ENCODE measurements at places on chromosomes 16 and 17.

DNA sequence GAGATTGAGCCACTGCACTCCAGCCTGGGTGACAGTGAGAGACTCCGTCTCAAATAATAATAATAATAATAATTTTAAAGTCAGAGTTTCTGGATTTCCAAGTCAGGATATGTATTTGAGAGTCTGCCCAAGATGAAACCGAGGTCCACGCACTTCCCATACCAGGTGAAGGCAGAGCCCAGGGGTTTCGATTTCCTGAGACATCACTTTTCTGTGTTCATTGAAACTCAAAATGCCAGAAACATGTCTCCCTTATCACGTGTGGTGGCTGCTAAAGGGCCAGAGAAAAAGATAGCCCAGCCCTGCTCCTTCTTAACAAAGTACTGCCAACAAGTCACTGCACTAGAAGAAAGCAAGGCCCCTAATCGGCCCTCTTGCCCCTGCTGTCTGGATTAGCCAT lies 9.8 kb upstream of the RNF157 start:
- DNase-seq = no peak

DNA sequence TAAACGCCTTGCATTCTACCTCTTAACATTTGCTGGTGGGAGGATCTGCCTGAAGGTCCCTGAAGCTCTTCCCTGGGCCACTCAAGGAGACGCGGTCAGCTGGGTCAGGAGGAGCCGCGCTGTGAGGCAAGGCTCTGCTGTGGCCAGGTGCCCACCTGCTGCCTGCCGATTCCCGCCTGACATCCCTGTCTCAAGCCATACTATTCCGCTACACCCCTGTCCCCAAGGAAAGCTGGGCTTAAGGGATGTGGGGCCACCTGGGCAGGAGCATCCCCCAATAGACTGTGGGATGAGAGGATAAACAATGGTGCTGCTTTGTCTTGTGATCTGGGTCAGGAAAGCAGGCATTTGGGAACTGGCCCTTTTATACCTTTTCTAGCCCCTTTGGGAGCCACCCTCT lies 5.1 kb downstream of the TPPP3 start:
- DNase-seq = no peak

DNA sequence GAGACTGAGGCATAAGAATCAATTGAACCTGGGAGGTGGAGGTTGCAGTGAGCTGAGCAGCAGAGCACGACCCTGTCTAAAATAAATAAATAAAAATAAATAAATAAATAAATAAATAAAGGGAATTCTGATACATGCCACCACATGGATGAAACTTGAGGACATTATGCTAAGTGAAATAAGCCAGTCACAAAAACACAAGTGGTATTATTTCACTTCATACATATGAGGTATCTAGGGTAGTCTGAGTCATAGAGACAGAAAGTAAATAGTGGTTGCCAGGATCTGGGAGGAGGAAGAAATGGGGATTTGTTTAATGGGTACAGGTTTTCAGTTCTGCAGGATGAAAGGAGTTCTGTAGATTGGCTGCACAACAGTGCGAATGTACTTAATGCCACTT lies 16.3 kb downstream of the PIPOX start:
- DNase-seq = no peak

- peak; percentile 40 for DNase-seq
These were observed 124.1 kb upstream of the TNRC6C start for GRCh38 chr17:77834170-77835115.

DNA sequence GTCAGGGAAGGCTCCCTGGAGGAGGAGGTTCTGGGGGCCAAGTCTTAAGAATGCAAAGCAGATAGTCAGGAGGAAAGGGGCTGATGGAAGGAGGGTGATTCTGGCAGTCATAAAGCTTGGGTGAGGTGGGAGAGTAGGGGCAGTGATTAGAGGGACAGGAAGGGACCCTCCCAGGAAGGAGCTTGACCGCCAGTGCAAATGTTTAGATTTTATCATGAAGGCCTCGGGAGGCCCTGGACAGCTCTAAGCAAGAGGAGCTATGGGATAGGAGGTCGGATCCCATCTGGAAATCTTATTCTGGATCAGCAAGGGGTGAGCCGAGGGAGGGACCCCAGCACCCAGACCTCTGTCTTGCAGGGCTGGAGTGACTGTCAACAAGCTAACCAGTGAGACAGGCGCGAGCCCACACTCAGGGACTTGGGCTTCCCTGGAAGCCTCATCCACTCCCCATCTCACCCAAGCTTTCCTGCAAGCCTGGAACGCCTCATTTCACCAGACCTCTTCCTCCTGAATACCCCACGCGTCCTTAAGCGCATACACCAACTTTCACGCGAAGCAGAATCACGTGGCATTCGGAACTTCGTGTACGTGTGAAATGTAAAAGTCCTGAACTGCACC lies 52.0 kb upstream of the CBX4 start:
- DNase-seq = no peak

GRCh38 chr17:83014940-83015910 lies 64.2 kb upstream of the METRNL start:
- no peak for DNase-seq

DNA sequence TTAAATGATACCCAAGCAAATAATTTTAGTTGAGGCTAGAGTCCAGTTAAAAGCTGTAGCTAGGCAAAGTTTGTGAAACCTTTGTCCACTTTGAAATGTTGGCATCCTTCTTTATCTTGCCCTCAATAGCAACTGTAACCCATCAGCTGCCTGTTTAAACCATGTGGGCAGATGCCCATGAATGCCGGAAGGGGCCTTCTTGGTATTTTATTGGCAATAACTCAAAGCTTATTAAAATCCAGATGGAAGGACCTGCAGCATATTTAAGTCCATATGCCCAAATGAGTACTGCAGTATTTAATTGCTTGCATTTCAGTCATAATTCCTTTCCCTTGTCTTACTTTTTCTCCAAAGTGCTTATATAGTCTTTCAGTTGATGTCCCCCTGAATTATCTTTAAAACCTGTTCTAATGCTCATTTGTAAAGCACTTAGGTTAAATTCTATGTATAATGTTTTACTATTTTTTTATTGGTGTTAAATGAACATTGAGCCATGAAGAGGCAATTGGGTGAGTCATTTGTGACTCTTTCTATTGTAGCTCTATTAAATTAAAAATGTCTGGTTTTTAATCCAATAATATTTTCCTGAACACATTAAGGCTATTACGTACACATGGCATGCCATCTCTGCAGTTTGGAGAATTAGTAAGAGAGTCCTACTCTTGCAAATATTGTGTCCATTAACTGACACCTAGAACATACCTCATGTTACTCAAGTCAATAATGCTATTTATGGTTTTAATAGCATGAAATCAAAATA lies 225.3 kb downstream of the KCNJ2 start:
- no peak for DNase-seq
